ENCODE measurements at places on chromosomes 4 and X.

DNA sequence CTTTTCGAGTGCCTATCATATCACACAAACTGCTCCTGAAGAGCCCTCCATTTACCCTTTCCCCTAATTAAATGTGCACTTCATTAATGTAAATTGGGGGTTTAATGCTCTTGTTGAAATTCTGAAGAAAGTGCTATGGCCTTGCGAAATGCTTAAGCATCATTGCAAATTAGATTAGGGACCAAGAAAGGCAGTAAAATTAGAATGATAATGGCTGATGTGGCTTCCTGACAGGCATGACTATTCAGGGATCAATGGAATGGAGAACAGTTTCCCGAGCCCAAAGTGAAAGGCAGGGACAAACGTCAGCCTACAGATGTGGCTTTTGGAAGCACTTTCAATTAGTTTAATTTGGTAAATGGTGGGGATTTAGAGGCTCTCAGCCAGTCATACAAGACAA lies 120.1 kb downstream of the NKX6-1 start:
- DNase-seq, result no peak

DNA sequence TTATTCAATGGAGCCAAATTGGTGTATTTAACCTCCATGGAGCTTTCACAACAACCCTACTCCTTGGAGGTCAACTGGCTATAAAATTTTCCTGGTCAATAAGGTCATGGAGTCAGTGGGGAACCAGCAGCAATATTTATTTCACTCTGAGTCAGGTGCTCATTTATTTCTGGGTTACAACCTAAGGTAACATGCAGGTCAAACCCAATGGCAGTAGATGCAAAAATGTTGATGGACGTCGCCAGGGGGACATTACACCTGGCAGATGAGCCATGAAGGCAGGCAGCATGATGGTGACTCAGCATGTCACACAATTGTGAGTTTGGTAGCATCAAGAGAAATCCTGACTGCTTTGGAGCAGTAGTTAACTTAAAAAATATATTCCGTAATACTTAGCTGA lies 514.1 kb downstream of the IL15 start:
- DNase-seq, result no peak

GRCh38 chr4:140748171-140748570 lies 8.0 kb downstream of the TBC1D9 start:
- DNase-seq, result no peak

GRCh38 chrX:72498782-72499181 lies 73.9 kb downstream of the HDAC8 start:
- no peak for DNase-seq

All from upper lobe of right lung (tissue), 1 donor.